NCI-H524 (cell line): ENCODE measurements at places on chromosomes 7 and 10.

DNA sequence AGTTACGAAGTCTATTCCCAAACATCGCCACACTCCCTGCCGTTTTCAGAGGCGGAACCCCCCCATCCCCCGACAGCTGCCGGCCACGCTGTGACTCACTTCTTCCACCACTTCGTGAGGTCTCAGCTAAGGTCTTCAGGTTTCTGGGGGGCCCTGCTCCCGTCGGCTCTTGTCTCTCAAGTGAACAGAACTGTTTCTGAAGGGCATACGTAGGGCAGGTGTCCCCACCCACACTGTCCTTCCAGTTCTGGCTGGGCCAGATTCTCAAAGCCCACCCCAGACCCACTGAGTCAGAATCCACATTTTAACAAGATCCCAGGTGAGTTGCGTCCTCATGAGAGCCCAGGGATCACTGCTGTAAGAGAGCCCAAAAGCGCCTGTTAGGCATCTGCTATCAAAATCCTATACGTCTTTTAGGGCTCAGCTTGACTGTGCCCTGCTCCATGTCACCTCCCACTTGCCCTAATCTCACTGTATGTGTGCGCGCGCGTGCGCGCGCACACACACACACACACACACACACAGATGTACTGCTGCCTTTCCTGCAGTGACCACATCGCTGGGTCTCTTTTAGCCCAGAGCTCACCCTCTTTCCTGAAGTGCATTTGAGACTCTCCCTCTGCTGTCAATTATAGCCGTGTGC lies 78.8 kb downstream of the PROSER2 start:
- DNase-seq: no peak

- peak; percentile 60 for DNase-seq
Measured at GRCh38 chr10:5234106-5234860, 37.6 kb downstream of the AKR1C4 start.

- no peak for DNase-seq
Measured at GRCh38 chr7:11082552-11083213, 109.0 kb downstream of the PHF14 start.

DNA sequence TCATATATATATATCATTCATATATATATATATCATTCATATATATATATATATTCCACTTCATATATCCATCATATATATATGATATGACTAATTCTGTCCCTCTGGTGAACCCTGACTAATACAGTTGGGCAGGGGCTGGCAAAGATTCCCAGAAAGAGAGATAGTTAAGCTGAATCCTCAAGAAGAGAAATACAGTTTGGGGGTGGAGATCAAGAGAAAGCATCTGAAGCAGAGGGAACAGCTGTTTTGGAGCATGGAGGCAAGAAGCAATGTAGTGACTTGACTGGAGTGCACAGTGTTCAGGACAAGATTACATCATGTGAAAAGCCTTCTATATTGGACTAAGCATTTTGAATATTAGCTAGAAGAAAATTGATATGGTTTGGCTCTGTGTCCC lies 540.7 kb downstream of the MAGI2 start:
- no peak for DNase-seq

GRCh38 chr7:120725376-120726039 lies 132.4 kb downstream of the TSPAN12 start:
- peak; percentile 71 for DNase-seq

DNA sequence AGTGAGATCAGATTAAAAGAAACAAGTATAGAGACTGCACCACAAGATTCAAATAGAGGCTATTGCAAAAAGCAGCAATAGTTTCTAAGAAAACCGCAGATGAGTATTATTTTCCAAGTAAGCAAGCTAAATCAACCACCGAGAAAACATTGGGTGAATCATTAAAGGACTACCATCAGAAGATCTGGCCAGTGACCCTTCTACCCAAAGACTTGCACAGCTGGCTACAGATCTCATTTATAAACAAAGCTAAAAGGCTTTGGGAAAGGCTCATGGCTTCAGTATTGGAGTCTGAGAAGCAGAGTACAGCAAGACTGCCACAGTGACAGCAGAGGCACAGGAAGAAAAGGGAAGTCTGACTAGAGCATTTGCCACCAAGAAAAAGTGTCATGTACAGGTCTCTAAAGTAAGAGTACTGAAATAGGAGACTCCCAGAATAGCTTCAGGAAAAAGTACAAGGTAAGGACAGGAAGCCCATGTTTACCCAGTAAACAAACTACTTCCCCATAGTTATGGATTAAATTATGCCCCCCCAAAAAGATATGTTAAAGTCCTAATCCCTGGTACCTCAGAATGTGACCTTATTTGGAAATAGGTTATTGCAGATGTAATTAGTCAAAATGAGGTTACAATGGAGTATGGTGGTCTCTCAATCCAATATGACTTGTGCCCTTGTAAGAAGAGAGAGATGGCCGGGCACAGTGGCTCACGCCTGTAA lies 19.0 kb downstream of the STEAP1 start:
- DNase-seq: no peak

- DNase-seq: no peak
Measured at GRCh38 chr10:45473126-45473525, 99.1 kb downstream of the ALOX5 start.

DNA sequence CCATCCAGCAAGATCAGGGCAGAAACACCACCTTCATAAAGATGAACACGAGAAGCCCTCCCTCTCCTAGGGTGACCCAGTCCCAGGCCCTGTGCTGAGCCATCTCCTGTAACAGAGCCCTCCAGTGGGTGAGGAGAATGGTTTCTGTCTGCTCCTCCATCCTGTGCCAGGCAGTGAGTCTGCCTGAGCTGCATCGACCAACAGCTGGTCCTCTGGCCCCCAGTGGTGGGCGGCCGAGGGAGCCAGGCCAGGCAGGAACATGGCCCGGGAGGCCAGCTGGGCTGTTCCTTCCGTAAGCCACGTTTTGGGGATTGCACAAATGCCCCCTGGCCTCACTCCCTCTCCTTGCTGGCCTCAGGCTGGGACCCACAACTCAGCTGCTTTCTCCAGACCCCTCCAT lies 73.5 kb downstream of the GRB10 start:
- no peak for DNase-seq

DNA sequence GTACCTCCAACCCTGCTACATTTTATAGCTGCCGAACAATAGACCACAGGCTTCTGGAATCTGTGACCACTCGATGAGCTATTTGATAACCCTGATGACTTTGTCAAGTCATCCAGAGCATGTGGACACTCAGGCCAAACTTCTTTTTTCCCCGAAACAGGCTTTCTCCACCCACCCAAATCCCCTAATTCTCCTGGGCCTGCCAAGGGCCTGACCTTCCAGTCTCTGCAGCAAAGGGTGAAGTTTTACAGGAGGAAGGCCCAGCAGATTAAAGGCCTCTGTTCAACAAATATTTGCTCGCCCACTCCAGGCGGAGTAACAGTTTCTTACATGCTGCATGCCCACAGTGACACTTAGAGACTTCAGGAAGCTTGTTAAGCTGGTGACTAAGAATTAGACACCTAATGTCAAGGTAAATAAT lies 2.0 kb downstream of the JCAD start:
- DNase-seq: no peak

- peak; percentile 55 for DNase-seq
Measured at GRCh38 chr10:63976538-63976937, 455.3 kb downstream of the REEP3 start.

GRCh38 chr10:120477021-120477742 lies 20.2 kb downstream of the PLPP4 start:
- DNase-seq: no peak

DNA sequence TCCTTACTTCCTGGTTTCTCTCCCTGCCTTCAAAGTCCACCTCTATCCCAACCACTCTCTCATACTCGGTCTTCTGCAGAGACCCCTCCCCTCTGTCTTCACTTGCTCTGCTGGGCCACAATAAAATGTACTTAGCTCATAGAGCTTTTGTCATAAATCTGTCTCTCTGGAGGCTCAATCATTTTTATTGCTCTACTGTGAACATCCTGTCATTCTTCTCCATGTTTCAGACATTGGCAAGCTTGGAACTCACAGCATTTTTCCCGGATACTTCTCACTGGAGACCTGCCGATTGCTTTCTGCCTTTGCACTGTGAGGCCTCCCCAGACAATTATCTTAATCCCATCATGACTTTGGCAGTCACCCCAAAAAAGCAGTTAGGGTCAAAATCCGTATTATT lies 192.3 kb upstream of the ZMIZ1 start:
- DNase-seq: no peak

DNA sequence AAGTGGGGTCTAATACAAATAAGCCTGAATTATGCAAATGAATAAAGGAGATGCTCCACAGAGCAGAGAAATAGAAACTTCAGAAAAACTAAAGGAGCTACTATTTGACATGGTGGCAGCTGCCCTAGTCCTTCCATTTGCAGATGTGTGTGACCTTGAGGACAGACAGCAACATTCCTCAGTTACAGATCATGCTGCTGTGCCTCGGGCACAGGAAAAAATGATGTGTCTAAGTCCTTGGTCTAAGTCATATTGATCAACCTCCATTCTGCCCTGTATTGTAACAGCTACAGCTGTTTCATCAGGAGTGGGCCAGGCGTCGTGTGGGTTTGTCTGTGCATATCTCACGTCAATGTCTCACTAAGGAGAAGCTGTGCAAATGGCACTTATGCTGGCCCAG lies 710.4 kb downstream of the TNS3 start:
- DNase-seq: no peak

- no peak for DNase-seq
Measured at GRCh38 chr10:73159038-73159648, 8.7 kb downstream of the ECD start.

DNA sequence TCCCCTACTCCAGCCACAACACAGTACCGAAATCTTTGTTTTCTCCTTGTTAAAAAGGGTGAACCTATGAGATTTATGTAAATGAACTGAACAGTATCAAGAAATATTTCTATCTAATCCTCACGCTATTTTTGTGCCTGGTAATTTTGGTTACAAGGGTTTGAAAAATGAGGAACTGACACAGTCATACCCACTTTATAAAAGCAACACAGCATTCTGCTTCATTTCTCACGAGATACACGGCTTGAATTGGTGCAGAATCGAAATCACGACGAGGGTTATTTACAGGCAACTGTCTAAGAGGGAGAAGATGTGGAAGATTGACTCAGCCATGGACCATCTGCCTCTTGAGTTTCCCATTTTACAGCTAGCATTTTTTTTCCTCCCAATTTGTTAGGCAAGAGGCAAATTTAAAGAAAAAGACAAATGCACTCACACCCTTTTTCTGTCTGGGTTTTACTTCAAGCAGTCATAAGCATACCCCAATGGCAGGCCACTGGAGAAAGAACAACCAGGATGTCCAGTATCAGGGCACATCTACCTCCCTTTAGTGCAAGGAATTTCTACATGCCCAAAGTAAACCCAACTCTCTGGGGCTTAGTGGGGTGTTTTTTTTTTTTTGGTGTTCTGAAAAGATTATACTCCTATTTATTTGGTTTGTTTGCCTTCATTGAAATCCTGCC lies 108.1 kb downstream of the ITGB8 start:
- no peak for DNase-seq

- no peak for DNase-seq
Measured at GRCh38 chr7:80790877-80791276, 128.0 kb downstream of the SEMA3C start.

GRCh38 chr7:81684033-81684432 lies 85.8 kb downstream of the HGF start:
- no peak for DNase-seq

DNA sequence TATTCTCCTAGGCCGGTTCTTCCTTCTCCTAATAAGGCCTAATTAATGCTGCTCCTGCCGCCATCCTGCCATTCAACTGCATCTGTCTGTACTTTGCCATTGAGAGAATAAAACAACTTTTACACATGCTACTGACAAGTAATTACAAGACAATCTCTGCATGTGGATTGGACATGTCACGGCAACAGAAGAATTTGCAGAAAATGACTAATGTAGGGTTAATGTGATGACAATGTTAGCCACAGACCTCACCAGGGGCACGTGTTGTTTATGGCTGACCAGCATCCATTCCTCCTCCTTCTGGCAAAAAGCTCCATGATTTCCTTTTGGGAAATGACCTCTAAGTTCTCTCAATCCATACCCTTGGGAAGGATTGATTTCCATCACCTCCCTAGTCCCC lies 58.0 kb downstream of the NEBL start:
- no peak for DNase-seq
